Cardiac muscle cell (in vitro differentiated cells and primary cell): ENCODE measurements at places on chromosomes 1 and 21.

- DNase-seq = peak; percentile 65
Measured at GRCh38 chr1:99737016-99737415, 29.4 kb downstream of the FRRS1 start.

DNA sequence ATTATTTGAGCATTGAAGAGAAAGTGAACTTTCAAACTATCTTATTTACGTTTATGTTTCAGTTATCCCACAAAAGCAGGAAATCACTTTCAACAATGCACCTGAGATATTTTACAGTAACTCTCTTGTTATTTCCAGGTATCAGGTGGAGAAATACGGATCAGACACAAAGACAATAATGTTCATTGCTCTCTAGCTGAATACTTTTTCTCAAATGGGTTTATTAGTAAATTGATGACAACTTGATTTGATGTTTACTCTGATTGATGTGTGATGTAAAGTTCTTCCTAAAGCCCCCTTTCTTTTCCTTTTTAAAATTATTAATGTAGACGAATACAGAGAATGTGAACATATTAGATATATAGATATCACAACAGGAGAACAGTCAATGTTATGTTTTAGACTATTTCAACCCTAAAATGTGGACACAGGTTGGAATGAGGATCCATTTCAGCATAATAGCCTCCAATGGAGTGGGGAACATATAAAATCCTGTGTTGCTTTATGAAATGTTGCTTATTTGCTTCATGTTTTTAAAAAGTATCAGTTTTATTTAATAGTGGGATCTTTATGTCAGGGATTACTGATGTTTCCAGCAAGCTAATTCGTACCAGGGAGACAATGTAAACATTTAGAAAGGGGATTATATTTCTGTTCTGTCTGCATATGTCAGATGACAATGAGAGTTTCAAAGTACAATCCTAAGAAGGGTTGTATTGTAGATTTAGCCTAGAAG, 1522.3 kb upstream of the TPTE start:
- DNase-seq = no peak

DNA sequence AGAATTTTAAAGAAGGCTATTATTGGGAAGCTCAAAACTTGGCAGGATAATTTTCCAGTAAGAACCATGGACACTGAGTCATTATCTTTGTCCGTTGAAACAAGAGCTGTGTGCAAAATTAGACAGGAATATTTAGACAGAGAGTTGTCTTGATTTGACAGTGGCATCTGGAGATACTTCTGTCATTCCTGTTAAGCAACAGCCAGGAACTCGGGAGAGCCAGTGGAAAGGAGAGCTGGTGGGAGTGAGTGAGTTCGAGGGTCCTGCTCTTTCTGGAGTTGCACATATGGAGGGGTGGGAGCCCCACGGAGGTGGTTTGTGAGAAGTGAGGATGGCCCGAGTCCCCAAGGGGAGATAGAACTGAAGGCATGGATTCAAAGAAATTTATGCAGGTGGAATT, 3.1 kb downstream of the COQ8A start:
- DNase-seq = no peak

DNA sequence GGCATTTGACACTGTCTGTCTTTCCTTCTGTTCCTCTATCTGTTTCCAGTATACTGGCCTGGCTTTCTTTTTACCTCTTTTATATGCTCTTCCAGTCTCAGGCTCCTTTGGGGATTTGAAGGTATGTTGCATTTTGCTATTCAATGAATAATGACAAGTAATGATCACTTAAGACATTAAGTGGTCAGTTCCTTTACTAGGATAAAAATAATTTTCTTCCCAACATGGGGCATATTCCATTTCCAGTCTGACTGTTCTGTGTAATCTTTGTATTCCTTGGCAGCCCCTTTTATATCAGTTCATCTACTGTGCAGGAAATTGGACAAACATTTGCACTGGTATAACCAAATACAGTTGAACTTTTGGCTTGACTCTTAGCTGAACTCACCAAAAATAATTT, 15.6 kb downstream of the METTL18 start:
- no peak for DNase-seq

- DNase-seq = no peak
Measured at GRCh38 chr1:43883321-43883720, 50.3 kb upstream of the ARTN start.
